ENCODE measurements at places on chromosomes 1 and 21.

GRCh38 chr21:41821756-41822431, 55.0 kb upstream of the RIPK4 start:
- no peak for DNase-seq

GRCh38 chr1:62022382-62022983, 172.2 kb upstream of the L1TD1 start:
- DNase-seq = no peak

GRCh38 chr1:38235705-38236104, 189.1 kb upstream of the POU3F1 start:
- no peak for DNase-seq

DNA sequence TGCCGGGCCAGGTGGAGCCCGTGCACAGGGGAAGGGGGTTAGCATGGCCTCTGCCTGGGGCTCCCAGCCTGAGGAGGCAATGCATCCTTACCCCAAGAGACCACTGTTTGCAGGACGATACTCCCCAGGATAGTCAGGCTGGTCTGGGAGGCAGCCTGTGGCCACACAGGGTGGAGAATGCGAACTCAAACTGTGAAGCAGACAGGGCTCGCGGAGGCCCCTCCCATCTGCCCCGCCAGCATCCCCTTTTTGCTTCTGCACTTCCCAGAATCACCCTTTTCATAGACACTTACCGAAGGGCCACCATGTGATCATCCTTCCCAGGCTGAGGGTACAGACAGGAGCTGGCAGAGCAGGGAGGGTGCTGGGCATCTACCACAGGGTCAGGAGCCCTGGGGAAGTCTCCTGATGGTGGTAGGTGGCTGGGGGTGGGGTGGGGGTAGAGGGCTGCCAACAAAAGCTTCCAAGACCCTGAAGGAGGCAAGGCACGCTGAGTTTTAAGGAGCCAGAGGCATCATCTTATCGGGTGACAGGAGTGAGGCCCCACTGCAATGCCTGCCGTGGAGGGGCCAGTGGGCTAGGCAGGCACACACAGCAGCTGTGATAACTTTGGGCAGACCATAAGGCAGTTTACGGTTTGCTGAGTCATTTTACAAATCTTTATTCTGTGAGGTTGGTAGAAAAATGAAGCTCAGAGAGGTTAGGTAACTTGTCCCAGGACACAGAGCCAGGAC, 31.3 kb upstream of the BTG2 start:
- DNase-seq = no peak

DNA sequence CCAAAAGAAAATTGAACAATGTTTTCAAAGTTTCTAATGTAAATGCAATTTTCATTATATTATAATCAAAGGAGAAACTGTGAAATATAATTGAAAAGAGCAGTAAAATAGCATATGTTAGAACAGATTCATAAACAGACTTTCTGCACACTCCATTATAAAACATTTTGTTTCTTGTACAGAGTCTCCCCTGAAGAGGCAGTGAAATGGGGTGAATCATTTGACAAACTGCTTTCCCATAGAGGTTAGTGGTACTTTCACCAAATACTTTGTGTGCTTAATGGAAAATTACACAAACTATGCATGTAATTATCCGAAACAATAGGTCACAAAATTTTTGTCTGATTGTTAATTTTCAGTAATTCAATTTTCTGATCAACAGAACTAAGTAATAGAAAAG, 1.9 kb downstream of the RGS18 start:
- no peak for DNase-seq

DNA sequence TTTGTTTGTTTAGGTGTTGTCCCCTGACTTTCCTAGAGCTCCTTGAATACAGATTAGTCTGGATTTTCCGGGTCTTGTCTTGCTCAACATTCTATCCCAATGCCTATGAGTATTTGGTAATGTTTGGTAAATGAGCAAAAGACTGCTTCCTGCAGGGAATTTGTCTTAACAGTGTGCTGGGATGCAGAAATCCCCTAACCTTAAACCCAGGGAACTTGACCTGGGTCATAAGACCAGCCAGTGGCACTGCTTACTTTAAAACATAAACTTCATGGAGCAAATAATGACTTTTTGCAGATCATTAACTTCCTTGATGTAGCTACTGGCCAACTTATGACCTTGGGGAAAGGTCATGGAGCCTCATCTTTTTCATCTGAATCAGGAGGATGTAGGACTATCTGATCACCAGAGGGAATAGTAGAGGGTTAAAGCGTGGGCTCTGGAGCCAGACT, 27.2 kb downstream of the TCEANC2 start:
- no peak for DNase-seq

GRCh38 chr1:110218137-110218536, 8.0 kb downstream of the KCNC4 start:
- no peak for DNase-seq

- no peak for DNase-seq
These were observed 215.9 kb downstream of the DISC1 start for GRCh38 chr1:231842441-231842840.

DNA sequence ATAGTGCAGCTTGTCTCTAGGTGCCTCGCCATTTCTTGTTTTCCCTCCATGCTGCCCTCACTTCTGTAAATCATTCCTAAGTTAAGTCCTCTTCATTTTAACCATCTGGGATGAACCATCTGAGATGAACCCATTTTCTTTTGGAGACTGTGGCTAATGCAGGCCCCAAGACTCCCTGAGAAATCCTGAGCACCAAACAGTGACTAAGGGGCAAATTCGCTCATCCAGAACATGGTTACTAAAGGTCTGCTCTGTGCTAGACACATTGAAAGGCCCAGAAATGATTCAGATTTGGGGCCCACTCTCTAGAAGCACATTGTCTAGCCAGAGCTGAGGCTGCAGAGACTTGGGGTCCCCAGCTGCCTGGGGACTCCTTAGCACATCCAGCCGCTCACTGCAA, 151.9 kb upstream of the CTTNBP2NL start:
- no peak for DNase-seq

- DNase-seq = no peak
These were observed 42.6 kb upstream of the COL6A1 start for GRCh38 chr21:45938811-45939520.

- no peak for DNase-seq
These were observed 26.8 kb upstream of the CLSTN1 start for GRCh38 chr1:9850442-9851162.

DNA sequence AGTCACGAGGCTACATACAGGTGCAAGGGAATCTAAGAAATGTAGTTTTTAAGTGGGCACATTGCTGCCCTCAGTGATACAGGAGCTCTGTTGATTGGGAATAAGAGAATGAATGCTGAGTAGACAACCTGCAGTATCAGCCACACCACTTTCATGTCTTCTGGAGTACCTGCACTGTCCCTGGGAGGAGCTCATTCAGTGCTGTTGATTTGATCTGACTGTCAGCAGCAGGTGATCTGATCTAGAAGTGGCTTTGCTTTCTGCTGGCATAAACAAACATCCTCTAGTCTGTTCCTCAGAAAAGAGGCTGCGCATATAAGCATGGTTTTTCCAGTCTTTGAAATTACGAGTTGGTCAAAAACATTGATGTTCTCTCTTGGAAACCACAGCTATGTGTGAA, 35.5 kb upstream of the LRRC52 start:
- DNase-seq = no peak

DNA sequence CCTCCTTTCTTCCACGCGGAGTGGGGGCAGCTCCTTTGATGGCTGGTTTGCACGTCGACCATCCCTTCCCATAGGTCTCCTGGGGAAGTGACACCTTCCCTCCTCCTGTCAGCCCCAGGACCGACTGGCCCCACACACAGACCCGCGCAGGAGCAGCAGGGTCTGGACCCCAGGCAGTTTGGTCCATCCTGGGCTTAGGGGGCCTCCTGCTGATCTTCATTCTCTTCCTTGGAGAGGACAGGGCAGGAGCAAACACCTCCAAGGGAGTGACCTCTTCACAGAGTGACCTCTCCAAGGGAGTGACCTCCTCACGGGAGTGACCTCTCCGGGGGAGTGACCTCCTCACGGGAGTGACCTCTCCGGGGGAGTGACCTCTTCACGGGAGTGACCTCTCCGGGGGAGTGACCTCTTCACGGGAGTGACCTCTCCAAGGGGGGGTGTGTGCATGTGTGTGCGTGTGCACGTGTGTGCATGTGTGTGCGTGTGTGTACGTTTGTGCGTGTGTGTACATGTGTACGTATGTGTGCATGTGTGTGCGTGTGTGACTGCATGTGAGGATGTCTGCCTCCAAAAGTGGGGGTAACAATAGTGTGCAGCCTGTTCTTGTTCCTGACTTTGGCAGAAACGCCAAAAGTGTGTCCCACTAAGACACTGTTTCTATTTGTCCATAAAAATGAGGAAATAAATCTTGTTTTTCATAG, 29.8 kb downstream of the COL6A1 start:
- no peak for DNase-seq

DNA sequence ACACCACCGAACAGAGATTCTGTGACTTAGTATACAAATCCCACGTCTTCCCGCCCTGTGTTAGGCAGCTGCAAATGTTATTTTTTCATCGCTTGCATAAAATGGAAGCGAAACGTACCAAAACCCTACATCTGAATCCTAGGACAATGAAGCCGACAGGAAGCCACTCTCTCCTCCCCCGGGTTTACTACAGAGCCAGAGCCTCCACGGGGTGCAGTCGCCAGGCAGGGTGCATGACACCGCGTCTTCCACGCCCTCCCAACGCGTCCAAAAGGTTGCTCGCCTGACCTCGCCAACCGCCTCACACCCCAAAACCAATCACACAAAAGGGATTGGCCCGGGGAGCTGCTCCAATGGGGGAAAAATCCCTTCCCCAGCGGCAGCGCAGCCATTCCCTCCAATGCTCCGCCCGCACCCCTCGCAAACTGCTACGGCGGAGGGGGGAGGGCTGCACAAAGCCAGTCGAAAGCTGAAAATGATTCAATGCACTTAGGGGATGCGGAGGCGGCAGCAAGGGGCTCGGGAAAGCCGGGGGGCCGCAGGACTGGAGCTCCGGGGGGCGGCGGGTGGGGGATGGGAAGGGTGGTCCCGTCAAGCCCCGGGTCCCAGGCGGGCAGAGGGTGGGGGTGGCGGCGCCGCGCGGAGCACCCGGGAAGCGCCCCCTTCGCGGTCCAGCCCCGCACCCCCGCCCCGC, 701 bp downstream of the CEP170 start:
- DNase-seq = peak; percentile 30

DNA sequence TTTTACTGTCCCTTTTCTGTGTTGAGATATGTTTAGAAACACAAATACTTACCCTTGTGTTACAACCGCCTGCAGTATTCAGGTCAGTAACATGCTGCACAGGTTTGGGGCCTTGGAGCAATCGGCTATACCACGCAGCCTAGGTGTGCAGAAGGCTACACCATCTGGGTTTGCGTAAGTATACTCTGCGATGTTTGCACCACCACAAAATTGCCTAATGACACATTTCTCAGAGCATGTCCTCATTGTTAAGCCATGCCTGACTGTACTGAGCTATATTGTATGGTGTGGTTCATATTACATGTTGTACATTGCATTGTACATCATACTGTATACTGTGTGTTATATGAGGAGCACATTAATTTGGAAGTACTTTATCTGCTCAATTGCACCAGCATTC, 247.4 kb downstream of the RHOU start:
- no peak for DNase-seq

GRCh38 chr1:88800382-88801051, 90.8 kb downstream of the GTF2B start:
- no peak for DNase-seq

DNA sequence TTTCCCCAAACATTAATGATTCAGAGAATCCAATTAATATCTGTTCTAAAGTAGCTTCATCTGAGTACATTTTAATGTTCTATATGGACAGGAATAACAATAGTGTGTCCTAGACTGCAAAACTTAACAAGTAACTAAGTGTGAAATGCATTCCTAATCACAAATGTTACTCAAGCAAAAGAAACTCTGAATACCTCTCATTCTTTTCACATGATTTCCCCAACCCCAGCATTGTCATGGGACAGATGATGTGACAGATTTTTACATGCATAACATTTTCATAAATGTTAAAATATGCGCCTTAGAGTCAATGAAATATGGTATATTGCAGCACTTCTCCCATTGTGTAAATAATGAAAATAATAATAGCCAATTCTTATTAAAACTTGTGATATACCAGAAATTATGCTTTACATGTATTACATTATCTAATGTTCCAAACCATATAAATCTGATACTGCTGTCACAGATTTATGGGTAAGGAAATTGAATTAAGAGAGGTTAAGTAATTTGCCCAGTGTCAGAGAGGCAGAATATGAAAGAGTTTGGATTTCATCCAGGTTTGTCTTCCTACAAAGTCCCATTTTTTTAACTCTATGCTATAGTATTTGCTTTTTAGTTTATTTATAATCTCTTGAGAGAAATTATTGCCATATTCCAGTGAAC, 269.4 kb downstream of the LRRC7 start:
- no peak for DNase-seq

DNA sequence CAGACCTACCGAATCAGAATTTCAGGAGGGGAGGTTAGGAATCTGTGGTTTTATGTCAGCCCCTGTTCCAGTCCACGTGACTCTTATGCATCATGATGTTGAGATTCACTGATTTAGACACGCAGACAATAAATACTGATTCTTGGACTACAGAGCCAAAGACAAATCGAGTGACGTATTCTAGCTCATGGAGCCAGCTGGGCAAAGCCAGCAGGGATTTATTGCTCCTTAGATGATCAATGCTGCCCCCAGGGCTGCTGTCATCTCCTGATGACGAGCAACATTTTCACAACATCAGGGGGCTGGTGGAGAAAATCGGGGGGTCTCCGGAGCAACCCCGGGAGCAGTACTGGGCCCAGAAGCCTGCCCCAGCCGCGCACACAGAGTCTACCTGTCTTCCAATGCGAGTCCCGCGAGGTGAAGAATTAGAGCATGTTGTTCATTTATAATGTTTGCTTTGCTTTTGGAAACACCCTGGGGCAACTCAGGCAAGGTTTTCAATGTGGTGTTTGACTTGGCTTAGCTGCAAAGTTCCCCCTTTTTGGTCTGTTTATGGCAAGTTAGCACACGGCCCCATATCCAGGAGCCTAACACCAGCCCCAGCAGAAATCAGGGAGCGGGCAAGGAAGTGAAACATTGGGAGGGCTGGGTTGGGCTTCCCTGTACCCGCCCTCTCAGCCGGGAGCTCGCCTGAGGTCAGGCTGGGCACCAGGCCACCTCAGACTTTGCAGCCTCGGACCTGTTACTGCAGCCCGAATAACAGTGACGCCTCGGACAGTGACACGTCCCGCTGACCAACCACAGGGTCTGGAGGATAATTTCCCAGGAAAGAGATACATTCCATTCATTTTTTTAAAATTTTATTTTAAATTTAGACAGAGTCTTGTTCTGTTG, 19.9 kb upstream of the CLDN14 start:
- peak; percentile 87 for DNase-seq

DNA sequence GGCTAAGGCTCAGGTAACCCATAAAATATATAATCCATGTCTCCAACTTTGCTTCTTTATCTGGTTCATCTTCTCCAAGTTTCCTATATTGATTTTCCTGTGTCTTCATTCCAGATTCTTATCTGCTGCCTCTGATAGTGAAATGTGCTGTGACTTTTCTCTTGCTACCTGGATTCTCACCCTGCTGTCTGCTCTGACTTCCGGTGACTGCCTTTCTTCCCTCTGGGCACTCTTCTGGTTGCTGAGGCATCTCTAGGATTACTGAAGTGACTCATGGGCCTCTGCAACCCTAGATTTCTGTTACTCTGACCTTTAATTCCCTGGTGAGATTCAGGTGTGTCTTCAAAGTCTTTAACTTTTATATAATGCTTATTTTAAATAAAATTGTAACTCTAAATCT, 46.9 kb downstream of the GIPC2 start:
- DNase-seq = no peak

GRCh38 chr1:36625253-36625934, 142.7 kb upstream of the CSF3R start:
- no peak for DNase-seq

- no peak for DNase-seq
These were observed 536.9 kb downstream of the ADGRL2 start for GRCh38 chr1:82337635-82338034.

- DNase-seq = no peak
These were observed 105.7 kb upstream of the CASZ1 start for GRCh38 chr1:10901891-10902805.
